Breast epithelium (tissue), 4 donors: ENCODE measurements at places on chromosomes 6 and 20. TPM values are rescaled to one million over a fixed set of nuclear protein-coding genes. Genes with fewer than 3 reads are reported as not detected.

DNA sequence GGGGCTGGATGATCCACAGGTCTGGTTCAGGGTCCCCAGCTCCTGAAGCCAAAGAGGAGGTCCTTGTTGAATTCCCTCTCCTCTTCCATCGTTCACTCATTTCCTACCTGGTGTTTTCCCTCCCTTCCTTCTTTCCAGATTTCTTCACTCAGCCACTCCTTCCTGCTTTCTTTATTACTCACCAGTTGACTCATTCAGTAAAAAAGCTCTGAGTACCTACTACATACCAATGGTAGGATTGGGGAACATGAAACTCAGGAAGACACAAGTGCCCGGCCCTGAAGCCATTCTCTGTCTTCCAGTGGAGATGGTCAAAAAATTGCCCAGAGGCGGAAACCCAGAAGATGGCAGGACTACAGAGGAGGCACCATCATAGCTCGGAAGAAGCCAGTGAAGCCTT is 11.9 kb upstream of the NSFL1C start:
- no peak for DNase-seq

DNA sequence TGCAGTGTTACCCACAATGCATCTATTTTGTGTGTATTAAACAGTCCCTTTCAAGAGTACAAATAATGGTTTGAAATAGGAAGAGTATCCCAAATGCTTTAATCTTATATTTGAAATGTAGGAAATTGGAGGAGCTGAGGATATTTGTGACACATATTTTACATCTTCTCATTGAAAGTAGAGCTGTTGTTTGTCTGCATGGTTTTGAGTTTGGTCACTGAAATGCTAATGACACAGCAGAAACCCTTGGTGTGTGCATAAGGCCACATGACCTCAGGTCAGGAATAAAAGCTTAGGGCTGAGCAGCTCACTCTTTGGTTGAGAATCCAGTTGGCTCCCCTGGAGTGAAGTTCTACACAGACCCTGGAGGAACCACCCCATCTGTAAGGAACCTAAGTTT is 49.8 kb downstream of the TPD52L1 start:
- DNase-seq = no peak

GRCh38 chr6:113649880-113650609 is 207.1 kb upstream of the MARCKS start:
- no peak for DNase-seq

GRCh38 chr20:18688676-18689075 is 100.8 kb downstream of the DTD1 start:
- DNase-seq = no peak

- peak; percentile 34 for DNase-seq
Observed at GRCh38 chr20:58048096-58048702, 180.3 kb downstream of the ANKRD60 start.

- DNase-seq = no peak
Observed at GRCh38 chr6:10541591-10541990, 20.4 kb downstream of the GCNT2 start.

DNA sequence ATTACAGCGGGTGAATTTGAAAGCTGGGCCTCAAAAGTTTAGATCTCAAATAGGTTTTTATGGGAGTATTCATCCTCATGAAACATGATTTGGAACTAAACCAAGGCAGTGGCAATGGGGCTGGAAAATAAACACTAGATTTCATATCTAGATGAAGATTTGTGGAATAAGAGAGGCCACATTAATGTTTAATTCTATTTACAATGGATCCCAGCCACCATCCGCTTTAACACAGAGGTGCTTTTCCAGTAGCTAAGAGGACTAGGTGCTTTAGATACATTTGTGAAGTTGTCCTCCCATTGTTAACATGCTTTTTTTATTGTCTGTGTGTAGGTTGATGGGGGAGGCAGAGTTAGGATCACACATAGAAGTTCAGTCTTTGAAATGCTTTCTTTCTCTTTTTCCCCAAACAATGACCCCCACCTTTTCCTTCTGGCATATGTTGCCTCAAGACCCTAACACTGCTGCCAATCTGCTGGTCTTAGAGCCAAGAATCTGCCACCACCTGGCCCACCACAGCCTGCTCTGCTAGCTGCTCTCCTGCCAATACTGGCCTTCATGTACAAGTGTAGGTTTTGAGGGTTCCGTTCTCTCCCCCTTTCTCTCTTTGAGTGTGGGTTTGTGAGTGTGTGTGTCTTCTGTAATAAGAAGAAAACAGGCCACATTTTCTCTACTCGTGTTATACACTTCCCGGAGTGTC is 27.8 kb upstream of the GFRAL start:
- DNase-seq = no peak

- DNase-seq = no peak
Observed at GRCh38 chr20:61544910-61545889, 293.1 kb downstream of the CDH4 start.

DNA sequence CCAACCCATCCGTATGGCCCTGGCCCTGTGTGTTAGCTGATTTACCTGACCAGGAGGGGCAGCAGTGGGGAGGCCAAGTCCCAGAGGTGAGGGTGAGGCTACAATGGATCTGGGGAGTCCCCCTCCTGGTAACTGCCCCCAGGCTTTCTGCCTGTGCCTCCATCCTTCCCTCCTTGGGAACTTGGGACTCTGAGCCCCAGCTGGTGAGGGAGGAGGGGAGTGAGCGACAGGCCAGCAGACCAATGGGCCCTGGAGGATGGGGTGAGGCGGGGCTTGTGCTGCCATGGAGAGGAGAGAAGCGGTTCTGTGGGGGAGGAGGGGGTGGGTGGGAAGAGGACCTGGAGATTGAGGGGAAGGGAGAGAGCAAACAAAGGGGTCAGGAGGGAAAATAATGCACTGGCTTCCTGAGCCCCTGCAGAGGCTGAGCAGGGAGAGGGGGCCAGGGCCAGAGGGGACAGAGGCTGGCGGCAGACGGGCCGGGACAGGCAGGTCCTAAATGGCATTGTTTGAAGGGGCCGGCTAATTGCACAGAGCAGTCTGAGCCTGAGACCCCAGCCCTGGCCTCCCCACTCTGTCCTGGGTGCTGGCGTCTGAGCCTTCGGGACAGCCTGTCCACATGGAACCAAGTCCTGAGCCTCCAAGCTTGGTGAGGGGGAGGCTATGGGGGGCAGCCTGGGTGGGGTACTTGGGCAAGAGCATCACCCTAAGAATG is 17.5 kb downstream of the DNMT3B start:
- DNase-seq = no peak

- DNase-seq = no peak
Observed at GRCh38 chr20:51531141-51531710, 11.3 kb downstream of the NFATC2 start.

- DNase-seq = peak; percentile 54
Observed at GRCh38 chr6:31203345-31203979, 33.0 kb upstream of the POU5F1 start.

DNA sequence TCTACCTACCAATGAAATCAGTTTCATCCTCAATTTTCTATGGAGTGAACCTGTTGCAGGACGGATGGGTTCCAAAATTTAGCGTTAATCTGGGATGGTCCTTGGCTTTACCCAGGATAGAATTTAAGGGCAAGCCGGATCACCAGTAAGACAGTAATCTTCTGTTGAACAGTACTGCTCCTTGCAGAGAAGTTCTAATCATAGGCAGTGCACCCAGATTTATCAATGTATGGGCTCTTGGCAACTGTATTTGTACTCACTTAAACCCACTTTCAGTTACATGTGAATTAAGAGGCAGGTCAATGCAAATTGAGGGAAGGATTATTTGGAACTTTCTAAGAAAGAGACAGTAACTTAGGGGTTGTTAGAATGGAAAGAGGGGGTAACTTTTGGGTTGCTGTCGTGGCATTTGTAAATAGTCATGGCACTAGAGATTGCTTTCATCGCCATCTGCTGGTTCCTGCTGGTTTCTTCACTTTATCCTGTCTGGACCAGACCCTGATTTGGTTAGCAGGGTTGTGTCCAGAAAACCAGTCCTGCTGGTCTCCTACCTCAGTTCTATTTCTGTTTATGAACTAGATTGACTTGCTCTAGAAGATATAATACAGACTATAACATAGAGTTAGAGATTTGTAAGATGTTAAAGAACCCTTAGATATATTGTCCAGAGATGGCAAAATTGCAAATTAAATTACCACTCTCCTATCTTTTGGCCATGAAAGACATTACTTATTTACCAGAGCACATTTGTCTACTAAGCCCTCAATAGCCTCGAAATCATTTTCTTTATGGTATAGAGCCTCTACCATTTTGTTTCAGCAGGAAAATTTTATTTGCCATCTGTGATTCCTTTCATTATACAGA is 646.3 kb downstream of the UTRN start:
- DNase-seq = no peak

GRCh38 chr20:37796121-37796520 is 102.3 kb downstream of the CTNNBL1 start:
- no peak for DNase-seq

DNA sequence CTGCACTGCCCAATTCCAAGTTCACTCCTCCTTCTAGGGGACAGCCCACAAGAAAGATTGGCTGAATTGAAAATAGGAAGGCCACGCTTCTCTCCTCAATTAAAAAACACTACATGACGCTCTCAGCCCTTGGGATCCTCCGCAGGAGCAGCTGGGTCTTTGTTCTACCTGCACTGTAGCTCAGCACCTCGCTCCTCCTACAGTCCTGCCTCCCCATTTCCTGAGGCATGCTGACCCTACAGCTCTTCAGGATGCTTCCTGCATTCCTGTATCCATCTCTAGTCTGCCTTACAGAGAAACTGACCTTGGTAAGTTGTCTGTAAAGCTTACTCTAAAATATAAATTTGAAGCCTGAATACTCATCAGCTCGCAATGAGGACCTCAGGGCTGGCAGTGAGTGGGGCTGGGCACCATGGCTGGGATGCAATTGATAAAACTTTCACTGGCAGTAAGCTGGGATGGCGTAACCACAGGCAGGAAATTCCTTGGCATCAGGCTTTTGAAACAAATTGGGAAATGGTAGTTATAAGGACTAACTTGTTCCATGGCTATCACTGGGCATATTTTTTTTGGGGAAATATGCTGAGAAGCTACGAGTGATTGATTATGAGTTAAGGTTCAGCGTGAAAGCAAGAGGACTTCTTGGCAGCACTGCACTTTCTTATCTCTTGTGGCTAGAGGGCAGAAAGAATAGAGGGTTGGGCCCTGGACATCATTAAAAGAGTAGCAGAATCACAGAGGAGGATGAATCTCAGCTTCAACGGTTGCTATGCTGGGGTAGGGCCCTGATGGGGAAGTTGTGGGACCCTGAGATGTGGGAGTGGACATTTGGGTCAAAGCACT is 11.7 kb upstream of the SIRPB1 start:
- DNase-seq = no peak

DNA sequence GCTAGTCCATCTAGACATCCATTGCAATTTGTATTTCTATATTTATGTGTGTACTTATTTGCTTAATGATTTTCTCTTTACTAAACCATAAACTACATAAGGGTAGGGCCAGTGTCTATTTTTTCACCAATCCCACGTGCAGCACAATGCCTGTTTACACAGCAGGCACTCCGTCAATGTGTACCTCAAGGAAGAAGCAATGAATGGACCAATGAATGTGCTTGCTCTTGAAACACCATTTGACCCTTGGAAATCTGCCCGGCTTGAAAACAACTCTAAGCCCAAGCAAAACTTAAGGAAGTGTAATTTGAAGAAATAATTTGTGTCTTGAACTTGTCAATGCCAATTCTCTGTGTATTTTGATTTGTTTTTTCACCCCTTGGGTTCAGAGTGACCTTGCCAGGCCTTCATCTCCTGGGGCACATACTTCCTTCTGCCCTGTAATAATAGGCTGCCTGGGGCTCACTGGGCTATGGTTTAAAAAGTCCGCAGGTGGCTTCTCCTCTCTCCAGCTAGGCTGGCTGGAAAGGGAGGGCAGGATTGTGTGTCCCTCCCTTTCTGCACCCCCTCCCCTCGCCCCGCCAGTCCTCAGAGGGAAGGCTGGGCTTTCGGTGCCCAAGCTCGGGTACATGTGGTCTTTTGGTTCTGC is 140.8 kb upstream of the ARMC2 start:
- no peak for DNase-seq

GRCh38 chr6:88655586-88655985 is 307.8 kb downstream of the RNGTT start:
- DNase-seq = no peak

GRCh38 chr6:149627672-149628071 is 20.8 kb downstream of the KATNA1 start:
- no peak for DNase-seq

GRCh38 chr6:24154121-24154520 is 28.1 kb downstream of the NRSN1 start:
- no peak for DNase-seq

DNA sequence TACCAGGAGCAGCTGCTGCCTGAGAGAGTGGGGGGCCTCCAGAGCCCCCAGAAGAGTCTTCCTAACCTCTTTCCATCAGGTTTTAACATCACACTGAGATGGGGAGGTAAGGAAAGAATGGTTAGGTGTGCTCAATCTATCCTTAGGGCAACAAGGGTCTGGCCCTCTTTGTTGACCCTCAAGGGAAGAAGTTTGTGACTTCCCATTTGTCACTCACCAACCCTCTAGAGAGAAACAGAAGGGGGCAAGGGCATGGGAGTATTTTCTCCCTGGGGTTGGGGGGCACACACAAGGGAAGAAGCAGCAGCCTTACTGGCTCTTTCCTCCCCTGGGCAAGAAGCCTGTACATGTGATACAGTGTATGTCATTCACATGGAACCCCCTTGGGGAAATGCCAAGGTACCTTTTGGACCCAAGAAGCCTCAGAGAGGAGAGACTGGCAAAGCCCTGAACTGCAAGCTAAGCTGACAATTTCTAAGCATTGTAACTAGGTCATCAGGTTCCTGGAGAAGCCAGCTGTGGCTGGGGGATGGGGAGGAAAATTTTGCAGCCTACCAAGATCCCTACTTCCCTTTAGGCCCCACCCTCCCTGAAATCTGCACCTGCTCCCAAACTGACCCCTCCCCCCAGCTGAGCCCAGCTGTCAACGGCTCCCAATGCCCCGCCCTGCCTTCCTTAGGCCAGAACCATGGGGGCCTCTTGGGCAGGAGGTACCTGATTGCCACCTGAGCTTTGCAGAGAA is 14.5 kb downstream of the BCL2L1 start:
- DNase-seq = no peak

- no peak for DNase-seq
Observed at GRCh38 chr6:99333068-99333467, 16.4 kb downstream of the FAXC start.

DNA sequence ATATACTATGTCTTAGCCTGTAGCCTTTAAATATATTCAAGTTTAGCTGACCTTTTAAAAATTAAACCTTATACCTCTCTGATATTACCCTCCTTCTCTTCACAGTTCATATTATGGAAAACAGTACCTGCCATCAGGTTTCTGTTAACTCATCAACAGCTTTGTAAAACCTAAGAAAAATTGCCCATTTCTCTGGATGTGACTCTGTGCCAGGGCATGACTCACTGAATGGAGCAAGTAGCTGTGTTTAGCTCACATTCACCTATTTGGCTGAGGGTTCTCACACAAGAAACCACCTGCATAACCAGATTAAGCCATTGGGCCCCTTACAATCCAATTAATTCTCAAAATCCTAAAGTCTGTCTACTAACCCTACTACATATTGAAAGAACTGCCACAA is 678.8 kb upstream of the MARCKS start:
- DNase-seq = no peak

Gene FAM217A
- total RNA-seq = not detected

Gene CEP250
- 28.5 TPM for total RNA-seq

Gene DDO
- 1.6 TPM for total RNA-seq

Gene PRDM1
- total RNA-seq = 6.9 TPM

Gene CLDN20
- not detected for total RNA-seq

Gene TUBB2B
- 7.5 TPM for total RNA-seq

Gene CNPY3
- 27.5 TPM for total RNA-seq

Gene HAO1
- not detected for total RNA-seq
